ENCODE measurements at places on chromosomes 4 and X.
A peak's percentile ranks its signal among the peaks of the same experiment; 100 is the strongest.

GRCh38 chrX:44265559-44265958, 77.9 kb downstream of the EFHC2 start:
- no peaks in the 10 kb centered on the region for H3K4me1 ChIP-seq

DNA sequence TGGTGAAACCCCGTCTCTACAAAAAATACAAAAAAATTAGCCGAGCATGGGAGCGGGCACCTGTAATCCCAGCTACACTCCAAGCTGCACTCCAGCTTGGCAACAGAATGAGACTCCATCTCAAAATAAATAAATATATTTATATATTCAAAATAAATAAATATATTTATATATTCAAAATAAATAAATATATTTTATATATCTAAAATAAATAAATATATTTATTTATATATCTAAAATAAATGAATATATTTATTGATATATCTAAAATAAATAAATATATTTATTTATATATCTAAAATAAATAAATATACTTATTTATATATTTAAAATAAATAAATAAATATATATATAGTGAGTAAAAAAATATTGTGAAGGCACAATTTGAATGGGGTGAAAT, 63.4 kb upstream of the EXOC1L start:
- no peak overlapping the region for H3K4me3 ChIP-seq
- H3K27me3 ChIP-seq, result no peaks in the 10 kb centered on the region
- H3K27ac ChIP-seq, result no peak overlapping the region
- DNase-seq, result no peak
- peaks cover 13% of the 10 kb centered on the region for H3K4me1 ChIP-seq

DNA sequence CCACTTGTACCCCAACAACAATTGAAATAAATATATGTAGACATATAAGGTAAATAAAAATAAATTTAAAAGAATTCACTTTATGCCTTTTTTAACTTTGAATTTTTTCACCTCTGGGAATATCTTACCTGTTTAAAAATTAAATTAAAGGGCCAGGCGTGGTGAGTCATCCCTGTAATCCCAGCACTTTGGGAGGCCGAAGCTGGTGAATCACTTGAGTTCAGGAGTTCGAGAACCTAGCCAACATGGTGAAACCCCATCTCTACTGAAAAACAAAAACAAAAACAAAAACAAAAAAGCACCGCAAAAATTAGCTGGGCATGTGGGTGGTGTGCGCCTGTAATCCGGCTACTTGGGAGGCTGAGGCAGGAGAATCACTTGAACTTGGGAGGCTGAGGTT, 164.8 kb downstream of the AASDH start:
- H3K27ac ChIP-seq, result no peak overlapping the region
- DNase-seq, result no peak
- H3K27me3 ChIP-seq, result no peaks in the 10 kb centered on the region
- H3K4me1 ChIP-seq, result peaks cover 15% of the 10 kb centered on the region

DNA sequence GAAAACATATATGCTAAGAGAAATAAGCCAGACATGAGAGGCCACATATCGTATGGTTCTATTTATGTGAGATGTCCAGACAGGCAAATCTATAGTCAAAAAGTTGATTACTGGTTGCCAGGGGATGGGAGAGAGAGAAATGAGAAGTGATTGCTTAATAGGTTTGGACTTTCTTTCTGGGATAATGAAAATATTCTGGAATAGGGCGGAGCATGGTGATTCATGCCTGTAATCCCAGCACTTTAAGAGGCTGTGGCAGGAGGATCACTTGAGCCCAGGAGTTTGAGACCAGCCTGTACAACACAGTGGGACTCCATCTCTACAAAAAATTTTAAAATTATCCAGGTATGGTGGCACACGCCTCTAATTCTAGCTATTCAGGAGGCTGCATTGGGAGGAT, 22.4 kb downstream of the RBM47 start:
- H3K36me3 ChIP-seq, result no peaks in the 10 kb centered on the region
- no peaks in the 10 kb centered on the region for H3K4me1 ChIP-seq
- DNase-seq, result no peak
- H3K27me3 ChIP-seq, result no peaks in the 10 kb centered on the region
- H3K27ac ChIP-seq, result no peak overlapping the region

DNA sequence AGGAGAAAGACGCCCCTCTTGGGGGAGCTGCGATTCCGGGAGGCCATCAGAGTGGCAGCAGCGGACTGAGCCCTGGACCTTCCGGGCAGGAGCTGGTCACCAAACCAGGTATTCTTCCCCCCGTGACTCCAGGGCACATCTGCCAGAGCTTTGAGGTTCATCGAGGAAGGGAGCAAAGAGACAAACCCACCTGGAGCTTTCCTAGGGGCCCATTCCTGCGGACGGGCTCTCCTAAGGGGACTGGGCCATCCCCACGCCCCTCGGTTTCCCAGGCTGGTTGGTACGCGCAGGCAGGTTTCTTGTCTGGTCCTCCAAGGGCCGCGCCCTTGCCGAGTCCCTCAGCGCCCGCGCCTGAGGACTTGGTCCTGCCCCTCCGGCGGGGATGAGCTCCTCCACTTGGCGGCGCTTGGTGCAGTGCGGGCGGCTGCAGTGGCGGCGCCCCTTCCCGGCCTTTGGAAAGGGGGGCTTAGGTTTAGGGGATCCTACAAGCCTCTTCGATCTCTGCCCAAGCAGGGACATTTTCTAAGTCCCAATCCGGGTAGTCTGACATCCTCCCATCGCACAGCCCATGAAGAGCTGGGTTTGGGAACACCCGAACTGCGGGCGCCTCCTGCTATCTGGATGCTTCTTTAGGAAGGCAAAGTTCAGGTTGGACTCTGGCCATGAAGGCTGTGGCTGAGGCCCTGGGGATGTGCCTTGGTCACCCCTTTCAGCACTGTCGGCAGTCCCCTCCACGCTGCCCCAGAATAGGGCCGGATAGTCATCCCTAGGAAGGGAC, 538 bp downstream of the STBD1 start:
- H3K27me3 ChIP-seq, result no peaks in the 10 kb centered on the region
- no peaks in the 10 kb centered on the region for H3K36me3 ChIP-seq
- peak overlapping the region; percentile 89 for H3K27ac ChIP-seq
- peak; percentile 80 for DNase-seq
- H3K4me1 ChIP-seq, result peaks cover 58% of the 10 kb centered on the region

DNA sequence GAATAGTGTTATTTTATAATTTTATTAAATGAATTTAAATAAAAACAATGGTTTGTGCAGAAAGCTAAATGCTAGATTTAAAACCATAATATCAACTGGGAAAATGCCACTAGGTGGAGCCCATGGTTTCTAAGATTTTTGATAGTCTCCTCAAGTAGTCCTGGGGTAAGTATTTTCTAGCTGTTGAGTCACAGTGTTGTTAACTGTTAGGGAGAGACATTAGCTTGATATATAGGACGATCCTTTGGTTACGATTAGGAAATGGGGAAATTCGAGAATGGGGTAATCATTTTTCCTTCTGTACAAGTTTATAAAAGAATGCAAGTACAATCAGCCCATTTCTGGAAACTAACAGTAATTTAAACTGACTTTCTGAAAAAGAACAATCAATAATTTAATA, 378.4 kb downstream of the ANKRD50 start:
- H3K36me3 ChIP-seq, result no peaks in the 10 kb centered on the region
- H3K4me3 ChIP-seq, result no peak overlapping the region
- no peak for DNase-seq

GRCh38 chrX:53716328-53717088, 30.0 kb upstream of the HUWE1 start:
- H3K4me1 ChIP-seq, result no peaks in the 10 kb centered on the region
- no peak overlapping the region for H3K4me3 ChIP-seq
- DNase-seq, result peak; percentile 15
- no peaks in the 10 kb centered on the region for H3K27me3 ChIP-seq

DNA sequence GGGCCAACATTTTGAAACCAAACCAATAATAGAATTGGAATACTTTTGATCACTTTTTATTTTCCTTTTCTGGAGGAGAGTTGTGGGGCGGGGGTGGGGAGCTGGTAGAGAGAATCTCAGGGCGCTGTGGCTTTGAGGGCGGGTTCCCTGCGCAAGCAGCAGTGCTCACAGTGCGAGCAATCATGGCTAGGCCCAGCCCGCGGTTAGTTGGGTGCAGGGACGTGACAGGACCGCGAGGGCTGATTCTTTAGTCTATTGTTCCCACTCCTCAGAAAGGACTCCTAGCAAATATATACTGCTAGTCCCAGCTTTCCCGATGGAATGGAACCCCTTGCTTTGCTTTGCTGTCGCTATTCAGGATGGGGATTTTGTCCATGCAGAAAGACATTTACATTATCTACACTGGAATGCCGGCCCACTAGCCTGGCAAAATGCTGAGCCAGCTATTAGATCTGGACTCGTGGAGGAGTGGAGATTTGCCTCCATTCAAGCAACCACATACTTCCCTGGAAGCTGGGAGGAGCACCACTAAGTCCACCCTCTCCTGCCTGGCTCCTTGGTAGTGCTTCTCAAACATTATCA, 23.9 kb upstream of the APLN start:
- no peaks in the 10 kb centered on the region for H3K36me3 ChIP-seq
- peak overlapping the region; percentile 82 for H3K27ac ChIP-seq
- peak; percentile 32 for DNase-seq
- H3K4me1 ChIP-seq, result no peaks in the 10 kb centered on the region

DNA sequence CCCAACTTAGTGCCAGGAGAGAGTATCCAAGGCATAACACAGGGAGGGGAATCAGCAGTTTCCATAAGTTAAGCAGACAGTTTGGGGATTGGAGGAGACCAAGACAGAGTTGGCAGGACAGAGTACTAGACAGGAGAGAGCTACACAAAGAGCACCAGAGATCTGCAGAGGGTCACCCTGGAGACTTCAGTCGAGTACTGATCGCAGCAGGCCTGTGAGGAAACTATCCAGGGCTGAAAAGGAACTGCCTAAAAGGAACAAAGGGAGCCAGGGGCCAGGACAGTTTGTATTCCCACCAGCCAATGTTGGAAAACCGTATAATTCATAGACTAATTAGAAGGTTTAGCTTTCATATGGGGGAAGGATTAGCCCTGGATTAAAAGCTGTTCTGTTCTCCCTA, 80.6 kb upstream of the ENPP6 start:
- no peaks in the 10 kb centered on the region for H3K36me3 ChIP-seq
- DNase-seq, result no peak
- no peak overlapping the region for H3K4me3 ChIP-seq
- H3K27ac ChIP-seq, result no peak overlapping the region
- H3K4me1 ChIP-seq, result peaks cover 6% of the 10 kb centered on the region

GRCh38 chrX:41145920-41146608, 60.8 kb downstream of the USP9X start:
- no peaks in the 10 kb centered on the region for H3K27me3 ChIP-seq
- H3K36me3 ChIP-seq, result no peaks in the 10 kb centered on the region
- H3K4me1 ChIP-seq, result no peaks in the 10 kb centered on the region
- no peak for DNase-seq
- H3K27ac ChIP-seq, result no peak overlapping the region

DNA sequence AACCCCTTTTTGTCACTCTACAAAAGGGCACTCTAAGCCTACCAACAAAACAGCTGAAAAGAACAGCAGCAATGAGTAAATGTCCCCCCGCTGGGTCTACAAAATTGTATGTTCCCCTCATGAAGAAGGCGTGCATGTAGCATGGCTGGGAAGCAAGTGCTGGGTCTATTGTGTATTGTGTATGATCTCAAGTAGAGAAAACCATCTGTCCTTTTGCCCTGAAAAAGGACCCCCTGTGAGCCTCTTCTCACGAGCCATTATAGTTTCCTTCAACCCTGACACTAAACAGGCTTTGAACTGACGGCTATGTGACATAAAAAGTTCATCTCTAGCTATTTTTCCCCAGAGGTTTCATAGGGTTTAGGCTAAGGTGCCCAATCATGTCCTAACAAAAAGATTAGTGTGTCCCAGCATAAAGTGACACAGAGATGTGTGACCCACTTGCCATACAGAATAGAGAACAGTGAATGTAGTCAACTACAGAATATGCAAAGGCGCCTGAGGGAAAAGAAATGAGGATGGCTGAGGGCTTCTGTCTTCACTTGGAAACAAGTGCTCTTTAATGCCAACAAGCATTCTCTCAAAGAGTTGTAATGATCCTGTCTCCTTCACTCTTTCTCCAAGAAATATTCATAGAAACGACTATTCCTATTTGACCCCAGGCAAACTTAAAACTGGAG, 27.3 kb downstream of the COL25A1 start:
- no peak overlapping the region for H3K4me3 ChIP-seq
- H3K4me1 ChIP-seq, result no peaks in the 10 kb centered on the region
- no peaks in the 10 kb centered on the region for H3K27me3 ChIP-seq
- no peak for DNase-seq
- H3K36me3 ChIP-seq, result no peaks in the 10 kb centered on the region

- H3K27me3 ChIP-seq, result no peaks in the 10 kb centered on the region
- no peak overlapping the region for H3K27ac ChIP-seq
- no peak for DNase-seq
- H3K4me3 ChIP-seq, result no peak overlapping the region
These were observed 34.8 kb downstream of the OSTC start for GRCh38 chr4:108685036-108685686.

GRCh38 chrX:78687586-78687985, 28.5 kb upstream of the RTL3 start:
- H3K27me3 ChIP-seq, result no peaks in the 10 kb centered on the region
- DNase-seq, result no peak
- H3K36me3 ChIP-seq, result no peaks in the 10 kb centered on the region
- no peak overlapping the region for H3K27ac ChIP-seq
- H3K4me1 ChIP-seq, result no peaks in the 10 kb centered on the region

- no peaks in the 10 kb centered on the region for H3K27me3 ChIP-seq
- no peak overlapping the region for H3K4me3 ChIP-seq
- DNase-seq, result no peak
- no peaks in the 10 kb centered on the region for H3K36me3 ChIP-seq
These were observed 30.6 kb downstream of the SHOX start for GRCh38 chrX:661154-661553.

DNA sequence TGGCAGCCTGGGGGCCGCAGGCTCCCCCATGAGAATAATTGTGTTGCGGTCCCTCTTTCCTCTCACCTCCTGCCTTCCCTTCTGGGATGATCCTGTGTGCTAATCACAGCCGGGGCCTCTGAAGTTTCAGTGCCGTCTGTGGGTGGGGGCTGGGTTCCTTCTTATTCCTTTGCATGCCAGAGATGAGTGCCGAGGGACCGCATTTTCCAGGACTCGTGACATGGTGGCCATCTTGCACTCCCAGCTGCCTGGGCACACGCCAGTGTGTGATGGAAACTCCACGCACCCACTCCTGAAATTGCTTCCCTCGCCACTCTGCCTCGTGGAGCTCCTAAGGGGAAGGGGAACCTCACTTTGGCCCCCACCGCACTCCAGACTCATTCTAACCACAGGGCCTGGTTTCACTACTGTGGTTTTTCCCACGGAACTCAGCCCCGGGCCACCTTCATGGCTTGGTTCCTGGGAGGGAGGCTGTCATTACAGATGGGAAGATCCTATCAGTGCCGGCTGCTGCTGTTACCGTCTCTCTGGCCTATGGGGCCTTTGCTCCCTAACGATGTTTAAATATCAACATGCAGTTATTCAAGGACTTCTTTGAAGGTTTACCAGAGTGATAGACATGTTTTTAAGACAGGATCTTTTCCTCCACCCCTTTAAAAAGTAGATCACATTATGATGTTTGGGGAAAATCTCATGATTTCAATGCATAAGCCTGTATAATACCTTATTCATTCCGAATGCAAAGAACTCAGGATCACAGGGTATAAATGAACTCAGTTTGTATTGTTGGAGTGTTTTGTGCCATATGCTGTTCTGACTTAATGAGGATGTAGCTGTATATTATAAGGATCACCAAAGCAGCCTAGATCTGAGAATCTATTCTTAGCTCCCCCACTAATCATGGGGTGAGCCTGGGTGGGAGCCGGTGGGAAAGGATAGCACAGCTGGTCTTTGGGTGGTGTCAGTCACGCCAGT, 89.6 kb downstream of the SORCS2 start:
- no peaks in the 10 kb centered on the region for H3K27me3 ChIP-seq
- H3K4me1 ChIP-seq, result no peaks in the 10 kb centered on the region
- H3K4me3 ChIP-seq, result no peak overlapping the region
- no peak overlapping the region for H3K27ac ChIP-seq
